ENCODE measurements at places on chromosomes 3 and 15.

DNA sequence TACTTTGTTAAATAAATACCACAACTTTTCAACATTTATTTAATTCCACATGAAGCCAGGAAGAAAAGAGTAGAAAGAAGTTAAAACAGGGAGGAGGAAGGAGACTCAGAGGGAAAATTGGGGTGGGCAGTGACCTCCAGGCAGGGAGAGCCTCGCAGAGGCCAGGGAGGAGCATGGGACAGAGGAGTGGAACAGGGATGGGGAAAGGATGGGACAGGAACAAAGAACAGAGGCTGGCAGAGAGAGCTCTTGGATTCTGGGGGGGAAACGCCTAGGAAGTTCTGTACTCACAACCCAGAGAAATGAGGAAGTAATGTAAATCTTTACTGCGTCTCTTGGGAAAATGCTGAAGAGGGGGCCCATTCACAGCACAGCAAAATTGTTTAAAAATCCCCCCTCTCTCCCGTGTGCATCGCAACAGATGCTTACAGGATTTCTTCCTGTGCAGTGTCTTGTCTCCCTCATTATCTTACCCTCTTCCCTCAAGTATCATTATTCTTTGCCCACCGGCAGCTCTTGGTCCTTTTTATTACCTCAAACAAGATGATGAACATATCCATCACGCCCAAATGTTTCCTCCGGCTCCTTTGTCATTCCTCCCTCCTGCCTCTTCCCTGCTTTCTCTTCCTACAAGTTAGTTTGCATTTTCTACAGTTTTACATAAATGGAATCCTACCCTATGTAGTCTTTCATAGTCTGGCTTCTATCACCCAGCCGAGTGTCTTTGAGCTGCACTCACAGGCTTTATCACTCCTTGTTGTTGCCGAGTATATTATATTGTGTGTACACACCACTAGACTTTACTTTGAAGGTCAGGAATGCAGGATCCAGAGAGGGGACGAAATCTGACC, 65.5 kb downstream of the ARHGAP31 start:
- DNase-seq, result no peak

DNA sequence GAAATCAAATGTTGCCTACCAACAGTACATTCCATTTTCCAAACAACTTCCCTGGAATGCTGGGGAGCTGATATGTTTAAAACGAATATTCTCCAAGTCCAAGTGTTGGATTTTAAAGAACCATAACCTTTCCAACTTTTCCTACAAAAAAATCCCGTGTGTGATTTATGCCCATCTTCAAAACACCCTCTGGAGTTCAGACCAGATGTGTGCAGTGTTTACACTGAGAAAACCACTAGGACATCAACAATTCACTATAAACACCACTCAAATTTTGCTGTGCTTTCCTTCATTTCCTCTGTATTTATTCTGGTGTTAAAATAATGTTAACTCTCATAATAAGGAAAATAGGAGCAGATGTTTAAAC, 2.4 kb downstream of the VGLL4 start:
- DNase-seq, result no peak

GRCh38 chr3:54337846-54338245, 215.5 kb downstream of the CACNA2D3 start:
- DNase-seq, result no peak

GRCh38 chr3:67388738-67389137, 265.7 kb downstream of the SUCLG2 start:
- DNase-seq, result no peak

DNA sequence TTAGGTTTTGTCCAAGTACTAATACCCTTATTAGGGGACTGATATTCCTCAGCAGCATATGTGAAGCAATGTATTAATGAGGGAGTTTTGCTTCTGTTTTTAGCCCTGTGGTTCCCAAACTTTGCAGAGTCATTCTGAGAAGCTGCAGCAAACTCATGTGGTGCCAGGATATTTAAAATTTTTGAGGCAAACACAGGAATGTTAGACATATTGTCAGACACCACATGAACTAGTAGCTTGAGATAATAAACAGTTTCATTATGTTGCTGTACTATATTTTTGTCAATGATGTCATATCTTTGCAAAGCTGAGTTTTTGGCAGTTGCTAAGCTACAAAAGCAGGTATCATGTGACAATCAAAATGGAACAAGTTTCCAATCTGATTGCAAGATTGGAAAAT, 36.6 kb downstream of the ATP6V1A start:
- DNase-seq, result no peak

DNA sequence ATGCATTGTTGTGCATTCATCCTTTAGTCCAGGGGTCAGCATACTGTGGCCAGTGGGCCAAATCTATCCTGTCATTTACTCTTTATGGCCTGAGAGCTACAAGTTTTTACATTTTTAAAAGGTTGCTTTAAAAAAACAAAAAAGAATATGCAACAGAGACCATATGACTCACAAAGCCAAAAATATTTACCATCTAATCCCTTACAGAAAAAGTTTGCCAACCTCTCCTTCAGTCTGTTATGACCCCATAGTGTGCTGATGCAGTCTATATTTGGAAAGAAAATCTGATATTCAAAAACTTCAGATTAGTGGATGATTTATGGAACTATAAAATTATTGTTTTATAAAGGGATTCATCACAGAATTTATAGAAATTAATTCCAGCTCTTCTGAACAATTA, 237.5 kb upstream of the IL12A start:
- DNase-seq, result no peak

DNA sequence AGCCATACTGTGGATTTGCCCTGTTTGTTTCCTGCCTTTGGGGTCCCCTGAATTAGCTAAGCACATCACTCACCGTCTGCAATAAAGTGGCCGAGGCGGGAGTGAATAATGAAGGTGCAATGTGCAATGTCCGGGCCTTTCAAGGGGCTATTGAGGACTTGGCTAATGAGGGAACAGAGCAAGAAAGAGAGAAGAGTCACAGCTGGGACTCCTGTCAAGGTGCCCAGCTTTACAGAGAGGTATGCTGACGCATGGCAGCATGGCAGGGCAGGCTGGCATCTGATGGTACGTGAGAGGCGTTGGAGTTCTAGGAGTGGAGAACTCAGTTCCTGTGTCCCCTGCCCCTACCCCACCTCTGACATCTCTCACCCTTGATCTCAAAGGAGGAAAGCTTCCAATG, 13.8 kb upstream of the ATP2B2 start:
- DNase-seq, result no peak

- DNase-seq, result peak; percentile 18
Measured at GRCh38 chr3:113441051-113441770, at the start of gene CFAP44. CFAP44 (minus strand) TSS chr3:113441493; CDS start chr3:113433664, 7,829 bp downstream.

DNA sequence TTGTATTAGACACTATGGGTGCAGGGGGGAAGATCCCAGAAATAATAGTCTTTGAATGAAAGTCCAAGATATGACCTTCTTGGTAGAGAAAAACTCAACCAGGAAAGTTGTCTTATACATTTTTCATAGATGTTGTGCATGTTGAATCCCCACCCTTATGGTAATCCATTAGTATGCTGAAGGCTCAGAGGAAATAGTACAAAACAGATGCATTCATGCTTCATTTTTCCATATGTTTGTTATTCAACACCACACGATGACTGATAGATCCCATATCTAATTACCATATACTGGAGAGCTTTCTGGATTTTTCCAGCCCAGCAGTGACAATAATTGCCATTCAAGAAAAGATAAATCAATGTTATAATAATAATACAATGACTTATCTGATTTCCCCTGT, 487.4 kb downstream of the FGF12 start:
- no peak for DNase-seq

DNA sequence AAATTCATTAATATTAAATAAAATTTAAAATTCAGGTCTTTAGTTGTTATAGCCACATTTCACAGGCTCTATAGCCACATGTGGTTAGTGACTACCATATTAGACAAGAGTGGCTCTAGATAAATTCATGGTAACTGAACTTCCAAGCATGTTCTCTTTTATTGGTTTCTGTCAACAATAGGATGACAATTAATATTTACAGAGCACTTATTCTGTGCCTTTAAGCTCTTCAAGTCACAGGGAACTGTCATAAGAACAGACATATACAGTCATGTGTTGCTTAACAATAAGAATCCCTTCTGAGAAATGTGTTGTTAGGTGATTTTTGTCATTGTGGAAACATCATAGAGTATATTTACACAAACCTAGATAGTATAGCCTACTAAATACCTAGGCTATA, 38.8 kb upstream of the SLC25A36 start:
- DNase-seq, result no peak
